ENCODE measurements at places on chromosomes 11 and 22.

- DNase-seq: no peak
Observed at GRCh38 chr11:12377824-12378593, 638 bp downstream of the PARVA start.

DNA sequence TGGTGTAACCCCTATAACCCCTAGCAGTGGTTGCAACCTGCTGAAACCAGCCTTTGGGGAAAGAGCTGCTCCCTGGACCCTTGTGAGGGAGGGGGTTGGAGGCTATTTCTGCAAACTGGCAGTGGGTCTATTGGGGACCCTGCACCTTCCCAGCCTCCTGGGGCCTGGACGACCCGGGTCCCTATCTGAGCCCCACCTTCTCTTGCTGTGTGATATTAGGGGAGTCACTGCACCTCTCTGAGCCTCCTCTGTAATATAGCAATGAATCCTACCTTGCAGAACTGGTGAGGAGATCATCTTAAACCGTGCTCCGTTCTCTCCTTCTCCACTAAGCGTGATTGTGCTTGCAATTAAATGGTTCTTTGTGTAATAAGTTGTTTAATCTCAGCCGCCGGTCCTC is 24.0 kb upstream of the MPPED1 start:
- no peak for DNase-seq

- DNase-seq: no peak
Observed at GRCh38 chr11:68051191-68052136, 12.6 kb downstream of the TCIRG1 start.

- DNase-seq: no peak
Observed at GRCh38 chr22:27107386-27107785, 450.0 kb downstream of the MIAT start.

- no peak for DNase-seq
Observed at GRCh38 chr11:18066626-18067025, 20.6 kb upstream of the TPH1 start.

DNA sequence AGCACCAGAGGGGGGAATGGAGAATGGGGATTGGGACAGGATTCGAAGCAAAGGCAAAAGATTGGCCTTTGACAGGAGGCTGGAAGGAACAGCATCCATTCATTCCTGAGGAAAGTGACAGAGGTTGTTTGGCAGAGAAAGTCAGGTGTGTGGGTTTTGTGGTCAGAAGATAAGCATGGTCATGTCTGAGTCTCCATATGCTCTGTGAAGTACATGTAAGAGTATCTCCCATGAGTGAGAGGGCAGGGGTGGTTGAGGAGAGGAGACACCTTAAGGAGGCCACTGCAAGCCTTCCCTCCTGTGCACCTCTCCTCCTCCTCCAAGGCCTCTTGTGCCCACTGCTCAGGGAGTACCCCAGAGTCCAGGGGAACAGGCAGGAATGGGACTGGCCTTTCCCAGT is 1.9 kb upstream of the NLRP10 start:
- no peak for DNase-seq

DNA sequence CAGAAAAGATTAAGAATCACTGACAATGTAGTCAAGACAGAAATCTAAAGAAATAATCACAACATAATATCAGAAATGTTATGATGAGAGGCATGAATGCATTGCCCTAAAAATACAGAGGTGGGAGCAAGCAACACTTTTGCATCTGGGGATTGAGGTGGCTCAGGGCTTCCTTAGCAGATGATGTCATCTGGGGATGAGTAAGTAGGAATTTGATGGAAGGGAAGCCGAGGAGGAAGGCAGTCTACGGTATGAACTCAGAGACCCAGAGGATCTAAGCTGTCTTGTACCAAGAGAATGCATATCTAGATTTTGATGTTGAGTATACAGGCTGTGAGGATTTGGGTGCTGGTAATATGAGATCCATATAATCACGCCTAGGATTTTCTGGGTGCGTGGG is 193.0 kb upstream of the SNX19 start:
- DNase-seq: no peak

GRCh38 chr22:33726294-33726734 is 194.0 kb downstream of the LARGE1 start:
- no peak for DNase-seq

DNA sequence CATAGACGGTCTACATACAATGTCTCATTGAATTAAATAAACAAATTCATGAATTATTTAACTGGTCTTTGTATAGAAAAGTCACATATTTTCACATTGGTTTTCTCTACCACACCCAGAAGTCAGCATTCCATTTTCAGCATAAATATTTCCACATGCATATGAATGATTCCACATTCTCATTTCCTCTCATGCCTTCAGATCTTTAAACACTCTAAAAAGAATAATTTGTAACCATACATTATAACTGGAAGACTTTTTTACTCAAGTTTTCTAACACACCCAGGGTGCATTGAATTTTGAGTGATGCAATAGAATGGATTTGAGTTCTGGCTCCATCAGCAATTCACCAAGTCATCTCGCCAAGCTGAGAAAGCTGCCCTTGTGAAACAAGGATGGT is 501.8 kb upstream of the TENM4 start:
- DNase-seq: no peak

DNA sequence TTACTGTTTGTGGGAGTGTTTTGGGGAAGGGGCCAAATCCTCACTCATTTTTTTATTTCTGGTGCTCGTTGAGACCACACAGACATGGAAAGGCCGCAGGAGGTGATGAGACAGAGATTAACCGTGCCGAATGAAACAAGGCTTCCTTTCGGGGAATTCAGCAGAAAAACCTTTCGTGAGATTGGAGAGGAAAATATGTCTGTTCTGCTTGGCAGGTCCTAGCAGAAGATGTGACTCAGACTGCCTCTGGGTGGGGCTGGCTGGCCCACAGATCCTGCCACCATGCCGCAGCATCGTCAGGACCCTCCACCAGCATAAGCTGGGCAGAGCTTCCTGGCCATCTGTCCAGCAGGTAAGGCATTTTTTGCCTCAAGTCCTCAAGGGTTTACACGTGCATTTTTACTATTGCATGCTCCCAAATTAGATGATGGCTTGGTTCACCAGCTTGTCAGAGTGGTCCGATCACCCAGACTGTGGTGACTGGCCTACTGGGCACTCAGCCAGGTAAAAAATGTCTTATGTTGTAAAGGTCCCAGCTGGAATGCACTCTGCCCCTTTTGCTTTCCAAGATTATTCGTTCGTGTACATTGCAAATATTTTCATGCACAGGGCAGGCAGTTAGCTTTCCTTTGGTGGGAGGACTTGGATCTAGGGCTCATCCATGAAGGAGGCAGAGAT is 1.5 kb downstream of the DDB2 start:
- DNase-seq: peak; percentile 63

GRCh38 chr11:11304550-11304949 is 48.5 kb downstream of the CSNK2A3 start:
- no peak for DNase-seq

DNA sequence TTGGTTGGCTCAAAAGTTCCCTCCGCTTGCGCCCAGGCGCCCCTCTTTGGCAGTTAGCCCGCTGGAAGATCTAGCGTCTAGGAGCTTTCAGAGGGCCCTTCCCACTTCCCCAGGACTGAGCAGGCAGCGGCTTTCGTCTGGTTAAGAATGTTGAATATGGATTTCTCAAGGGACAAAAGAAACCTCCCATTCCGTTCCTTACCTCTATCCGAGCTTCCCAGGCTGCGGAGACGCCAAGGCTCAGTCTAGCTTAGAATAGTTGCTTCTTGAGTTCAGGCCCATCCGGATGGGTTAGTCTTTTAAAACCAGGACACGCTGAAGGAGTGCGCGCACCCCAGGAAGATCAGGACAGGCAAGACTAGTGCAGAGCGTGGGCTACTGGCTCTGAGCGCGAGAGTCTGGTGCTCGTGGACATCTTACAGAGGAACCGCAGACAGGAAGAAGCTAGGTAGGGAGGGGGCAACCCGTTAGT is 1.6 kb downstream of the NELL1 start:
- DNase-seq: no peak

- no peak for DNase-seq
Observed at GRCh38 chr11:70601861-70602538, 203.7 kb downstream of the CTTN start.

DNA sequence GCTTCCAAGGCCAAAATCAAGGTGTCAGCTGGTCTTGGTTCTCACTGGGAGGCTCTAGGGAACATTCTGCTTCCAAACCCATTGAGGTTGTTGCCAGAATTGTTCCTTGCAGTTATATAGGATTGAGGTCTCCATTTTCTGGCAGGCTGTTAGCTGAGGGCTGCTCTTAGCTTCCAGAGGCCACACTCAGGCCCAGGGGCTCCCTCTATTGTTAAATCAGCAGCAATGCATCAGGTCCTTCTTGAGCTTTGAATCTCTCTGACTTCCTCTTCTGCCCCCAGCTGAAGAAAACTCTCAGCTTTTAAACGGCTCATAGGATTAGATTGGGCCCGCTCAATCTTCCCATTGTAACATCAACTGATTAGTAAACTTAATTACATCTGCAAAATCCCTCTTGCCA is 39.3 kb upstream of the BSX start:
- DNase-seq: no peak

DNA sequence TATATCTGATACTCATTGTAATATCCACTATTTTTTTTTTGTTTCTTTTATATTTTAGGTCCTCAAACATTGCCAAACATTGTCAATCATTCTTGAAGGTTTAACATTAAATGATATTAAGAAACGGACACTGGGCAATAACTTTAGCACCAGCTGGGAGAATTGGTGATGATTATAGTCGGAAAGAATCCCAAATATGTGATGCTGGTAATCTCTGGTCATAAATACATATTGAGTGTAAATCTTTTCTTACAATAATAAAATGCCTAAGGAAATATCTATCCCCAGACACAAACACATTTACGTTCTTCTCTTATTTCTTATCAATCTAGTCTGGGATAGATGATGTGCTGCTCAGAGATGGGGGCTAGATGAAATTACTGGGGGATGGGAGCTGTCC is 25.2 kb downstream of the OR51E2 start:
- no peak for DNase-seq

- DNase-seq: no peak
Observed at GRCh38 chr11:5257296-5257695, 2.7 kb upstream of the HBG2 start.

DNA sequence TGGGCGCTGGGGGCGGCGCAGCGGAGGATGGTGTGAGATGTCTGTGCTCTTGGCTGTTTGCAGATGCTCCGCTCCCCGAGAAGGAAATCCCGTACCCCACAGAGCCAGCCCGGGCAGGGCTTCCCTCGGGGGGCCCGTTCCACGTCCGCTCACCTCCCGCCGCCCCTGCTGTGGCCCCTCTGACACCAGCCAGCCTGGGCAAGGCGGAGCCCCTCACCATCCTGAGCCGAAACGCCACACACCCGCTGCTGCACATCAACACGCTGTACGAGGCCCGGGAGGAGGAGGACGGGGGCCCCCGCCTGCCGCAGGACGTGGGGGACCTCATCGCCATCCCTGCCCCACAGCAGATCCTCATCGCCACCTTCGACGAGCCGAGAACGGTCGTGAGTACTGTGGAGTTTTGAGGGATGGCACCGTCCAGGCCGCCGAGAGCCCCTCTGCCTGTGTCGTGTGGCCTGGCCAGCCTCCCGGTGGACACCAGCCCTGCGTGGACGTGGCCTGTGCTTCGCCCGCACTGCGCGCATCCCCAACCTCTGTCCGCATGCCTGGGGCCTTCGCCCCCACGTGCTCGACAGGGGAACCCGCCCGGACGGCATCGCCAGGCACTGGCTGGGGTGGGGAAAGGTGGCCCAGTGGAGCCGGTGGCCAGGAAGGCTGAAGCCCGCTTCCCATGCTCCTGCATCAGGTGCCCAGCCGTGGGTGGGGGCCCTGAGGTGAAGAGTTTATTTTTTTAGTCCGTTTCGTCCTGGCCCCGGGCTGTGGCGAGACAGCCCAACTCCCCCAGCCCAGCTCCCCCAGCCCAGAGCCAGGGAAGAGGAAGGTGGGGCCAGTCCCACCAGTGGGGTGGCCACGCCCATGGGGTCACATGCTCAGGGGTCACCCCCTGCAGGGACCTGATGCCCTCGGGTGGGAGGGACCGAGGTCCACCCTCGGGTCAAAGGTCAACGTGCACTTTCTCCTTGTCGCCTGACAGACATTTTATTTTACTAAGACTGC is 6.5 kb upstream of the TRABD start:
- no peak for DNase-seq

- DNase-seq: no peak
Observed at GRCh38 chr11:64878223-64878493, 263 bp downstream of the EHD1 start.

DNA sequence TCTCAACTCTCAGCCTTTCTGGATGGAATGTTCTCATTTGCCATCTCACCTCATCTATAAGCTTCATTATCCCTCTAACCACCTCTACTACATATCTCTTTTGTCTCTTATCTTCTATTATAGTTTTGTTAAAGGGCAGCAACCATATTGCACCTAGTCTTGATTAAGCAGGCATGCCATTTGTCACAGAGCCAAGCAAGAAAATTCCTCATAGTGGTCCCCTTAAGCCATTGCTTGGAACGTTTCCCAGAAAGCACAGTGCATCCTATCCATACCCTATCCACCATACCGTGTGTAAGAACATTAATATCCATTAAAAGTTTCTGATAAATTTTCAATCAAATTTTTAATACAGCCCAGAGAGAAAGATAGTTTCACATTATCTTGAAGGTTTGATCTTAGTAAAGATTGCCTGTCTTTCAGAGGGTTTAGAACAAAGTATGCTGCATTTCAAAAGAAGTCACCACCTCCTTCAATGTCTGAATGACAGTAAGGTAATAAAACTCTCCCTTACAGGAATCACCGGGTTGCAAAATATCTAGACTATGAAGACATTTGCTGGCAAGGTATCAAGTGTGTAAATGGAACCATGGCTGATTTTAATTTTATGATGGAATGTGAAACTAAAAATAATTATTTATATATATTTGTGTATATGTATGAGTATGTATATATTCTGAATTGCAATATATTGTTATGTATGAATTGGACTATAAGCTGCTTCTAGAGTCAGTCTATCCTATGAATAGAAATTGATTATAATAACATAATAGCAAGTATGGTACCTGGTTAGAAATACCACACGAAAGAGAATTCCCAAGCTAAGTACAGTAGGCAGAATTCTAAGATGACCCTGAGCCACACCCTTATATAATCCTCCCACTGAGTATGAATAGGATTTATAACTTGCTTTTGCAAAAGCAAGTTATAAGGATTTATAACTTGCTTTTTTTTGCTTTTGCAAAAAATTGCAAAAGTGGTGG is 1296.3 kb downstream of the LRRC4C start:
- DNase-seq: no peak
